ENCODE measurements at places on chromosomes 7 and 10.

DNA sequence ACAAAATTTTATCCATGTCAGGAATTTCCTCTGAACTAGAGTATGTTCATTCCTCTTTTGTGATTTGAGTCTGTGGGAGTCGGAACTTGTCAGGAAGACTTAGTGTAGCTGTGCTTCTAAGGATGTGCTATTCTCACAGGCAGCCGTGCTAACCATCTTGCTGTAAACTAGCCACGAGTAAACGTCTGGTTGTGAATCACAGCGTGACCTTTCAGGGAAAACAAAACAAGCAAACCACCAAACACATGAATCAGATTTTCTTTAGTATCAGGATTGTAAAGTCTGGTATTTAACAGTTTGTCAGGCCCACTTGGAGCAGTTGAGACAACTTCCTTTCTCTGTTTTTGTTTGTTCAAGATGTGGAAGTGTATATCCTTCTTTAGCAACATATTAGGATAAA, 32.0 kb downstream of the AUTS2 start:
- H3K27ac ChIP-seq: no peak overlapping the region
- no peak overlapping the region for H3K4me3 ChIP-seq
- DNase-seq: no peak
- no peaks in the 10 kb centered on the region for H3K36me3 ChIP-seq
- no peaks in the 10 kb centered on the region for H3K4me1 ChIP-seq

DNA sequence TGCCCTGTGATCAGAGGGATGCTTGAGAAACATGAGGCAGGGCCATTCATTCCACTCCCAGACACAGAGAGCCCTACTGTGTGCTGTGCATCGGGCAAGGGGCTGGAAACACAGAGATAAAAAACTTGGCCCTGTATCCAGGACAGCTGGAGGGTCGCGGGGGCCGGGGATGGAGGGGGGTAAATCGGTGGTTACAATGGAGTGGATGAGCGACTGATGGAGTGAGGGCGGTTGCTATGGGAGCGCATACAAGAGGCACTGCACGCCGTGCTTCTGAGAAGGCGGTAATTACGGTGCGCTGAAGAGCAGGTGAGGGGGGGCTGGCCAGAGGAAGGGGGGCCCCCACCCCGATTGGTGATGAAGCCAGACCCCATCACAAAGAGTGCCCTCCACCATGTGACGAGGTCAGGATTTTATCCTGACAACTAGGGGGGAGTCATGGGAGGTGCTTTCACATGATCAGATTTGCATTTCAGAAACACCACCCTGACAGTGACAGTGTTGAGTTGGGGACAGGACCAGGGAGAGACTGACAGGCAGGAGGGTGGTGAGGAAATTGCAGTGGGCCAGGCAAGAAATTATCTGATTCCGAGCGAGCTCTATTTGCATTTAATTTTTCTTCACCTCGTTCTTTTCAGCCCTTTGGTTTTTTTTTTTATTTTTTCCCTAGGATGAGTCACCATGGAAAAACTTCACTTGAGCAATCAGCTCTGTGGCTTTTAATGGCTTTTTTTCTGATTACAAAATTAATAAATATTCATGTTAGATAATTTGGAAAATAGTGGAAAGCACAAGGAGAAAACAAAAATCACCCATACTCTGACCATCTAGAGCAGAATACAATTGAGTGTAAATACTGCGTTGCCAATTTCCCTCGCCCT, 7.8 kb downstream of the CPA5 start:
- no peak overlapping the region for H3K4me3 ChIP-seq
- H3K36me3 ChIP-seq: no peaks in the 10 kb centered on the region
- H3K27me3 ChIP-seq: no peaks in the 10 kb centered on the region
- H3K4me1 ChIP-seq: peaks cover 66% of the 10 kb centered on the region

DNA sequence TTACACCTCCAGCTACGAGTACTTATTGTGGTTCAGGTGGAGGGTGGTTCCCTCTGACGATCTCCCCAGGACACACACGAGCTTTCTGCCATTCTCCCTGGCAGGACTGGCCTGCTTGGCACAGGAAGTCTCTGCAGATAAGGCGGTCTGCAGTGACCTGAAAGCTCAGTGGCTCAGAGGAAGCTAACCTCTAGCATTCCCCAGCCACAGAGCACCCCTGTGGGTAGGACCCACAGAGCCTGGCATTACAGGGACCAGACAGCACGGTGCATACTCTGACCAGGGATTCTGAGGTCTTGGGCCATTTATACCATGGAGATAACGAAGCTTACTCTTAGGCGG, 1.9 kb upstream of the GPR146 start:
- DNase-seq: no peak
- no peak overlapping the region for H3K4me3 ChIP-seq
- H3K4me1 ChIP-seq: peaks cover 40% of the 10 kb centered on the region

- no peaks in the 10 kb centered on the region for H3K36me3 ChIP-seq
- H3K27ac ChIP-seq: peak overlapping the region; percentile 100
- no peaks in the 10 kb centered on the region for H3K27me3 ChIP-seq
- peak; percentile 26 for DNase-seq
- peak overlapping the region; percentile 53 for H3K4me3 ChIP-seq
These were observed 3.1 kb upstream of the ABCC2 start for GRCh38 chr10:99779335-99779734.

DNA sequence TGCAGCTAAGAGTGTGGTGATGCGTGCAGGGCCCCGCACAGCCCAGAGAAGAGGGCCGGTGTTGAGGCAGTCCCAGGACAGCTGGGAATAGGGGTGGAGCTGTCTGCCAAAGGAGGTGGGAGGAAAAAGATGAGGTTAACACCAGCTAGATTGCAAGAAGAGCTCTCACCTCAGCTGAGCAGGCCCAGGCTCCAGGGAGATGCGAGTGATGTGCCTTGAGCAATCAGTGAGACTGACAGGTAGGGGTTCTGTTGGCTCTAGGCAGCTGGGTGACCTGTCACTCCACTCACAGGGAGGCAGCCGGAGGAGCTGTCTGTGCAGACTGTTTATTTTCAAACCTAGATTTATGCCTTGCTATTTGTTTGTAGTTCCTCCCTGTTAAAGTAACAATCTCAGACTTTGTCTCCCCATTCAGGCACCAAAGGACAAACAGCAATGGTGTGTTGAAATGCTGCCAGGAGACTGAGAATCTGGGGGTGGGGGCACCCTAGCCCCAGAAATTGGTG, 205.1 kb upstream of the CXCL12 start:
- H3K27me3 ChIP-seq: peaks cover 79% of the 10 kb centered on the region
- no peak overlapping the region for H3K27ac ChIP-seq
- H3K36me3 ChIP-seq: no peaks in the 10 kb centered on the region
- no peak for DNase-seq

DNA sequence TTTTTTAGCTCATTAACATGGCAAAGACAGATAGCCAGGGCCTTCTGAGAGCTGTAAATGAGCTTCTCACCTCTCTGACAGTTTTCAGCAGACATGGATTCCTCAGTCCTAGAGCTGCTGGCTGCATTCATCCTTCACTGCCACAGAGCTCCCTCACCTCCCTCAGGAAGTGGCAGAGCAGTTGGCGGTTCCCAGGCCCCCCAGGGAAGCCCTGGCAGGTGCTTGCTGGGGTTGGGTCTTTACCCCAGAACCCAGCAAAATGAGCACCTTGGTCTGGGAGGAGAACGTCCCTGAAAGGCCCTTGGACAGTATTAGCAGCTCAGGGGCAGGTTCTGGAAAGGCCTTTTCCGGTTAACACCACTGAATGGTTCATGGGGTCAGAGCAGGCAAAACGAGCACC, 288.0 kb downstream of the PTPRN2 start:
- no peak overlapping the region for H3K27ac ChIP-seq
- DNase-seq: no peak
- no peaks in the 10 kb centered on the region for H3K36me3 ChIP-seq
- H3K4me3 ChIP-seq: no peak overlapping the region

All from PC-9 (cell line).